ENCODE measurements at places on chromosomes 12 and 14.
A peak's percentile ranks its signal among the peaks of the same experiment; 100 is the strongest.

DNA sequence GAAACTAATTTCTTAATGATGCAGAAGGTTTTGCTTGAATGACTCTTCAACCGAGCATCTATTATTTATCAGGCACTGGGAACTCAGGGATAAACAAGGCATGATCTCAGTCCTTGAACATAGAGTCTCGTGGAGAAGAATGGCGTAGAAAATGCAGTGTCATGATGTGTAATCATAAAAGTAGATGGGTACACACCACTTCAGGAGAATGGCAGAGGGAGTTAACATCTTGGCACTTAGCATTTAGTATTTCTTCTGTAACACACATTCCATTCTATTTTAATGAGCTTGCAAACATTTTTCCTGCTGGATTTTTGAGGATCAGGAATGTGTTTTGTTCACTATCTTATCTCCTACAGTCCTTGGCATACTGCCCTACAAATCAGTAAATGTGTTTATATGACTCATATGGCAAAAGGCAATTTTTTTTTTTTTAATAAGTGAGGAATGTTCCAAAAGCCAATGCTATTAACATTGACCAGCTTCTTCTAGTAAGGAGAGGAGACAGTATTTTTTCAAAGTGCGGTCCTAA is 3.8 kb downstream of the TXNRD1 start:
- no peak for DNase-seq

DNA sequence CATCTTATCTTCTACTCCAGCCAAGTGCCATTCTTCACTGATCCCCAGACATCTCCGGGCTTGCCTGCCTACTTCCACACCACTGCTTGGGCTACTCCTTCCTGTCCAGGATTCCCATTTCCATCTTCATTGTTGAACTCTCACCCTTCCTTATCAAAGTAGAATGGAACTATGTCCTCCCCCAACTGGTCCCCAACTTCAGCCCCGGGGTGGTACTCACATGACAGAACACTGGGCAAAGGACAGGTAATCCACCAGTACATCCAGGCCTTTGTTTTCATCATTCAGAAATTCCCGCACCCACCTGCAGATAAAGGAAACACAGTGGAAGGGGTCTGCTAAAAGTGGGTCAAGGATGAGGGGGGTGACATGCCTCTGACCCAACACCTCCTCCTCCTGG is 38.4 kb downstream of the PRPF40B start:
- no peak for DNase-seq

GRCh38 chr12:26017484-26018211 is 59.2 kb downstream of the RASSF8 start:
- DNase-seq: no peak

- no peak for DNase-seq
Measured at GRCh38 chr14:92383805-92384204, 60.8 kb downstream of the SLC24A4 start.

GRCh38 chr14:80336608-80337106 is 125.4 kb upstream of the DIO2 start:
- no peak for DNase-seq

DNA sequence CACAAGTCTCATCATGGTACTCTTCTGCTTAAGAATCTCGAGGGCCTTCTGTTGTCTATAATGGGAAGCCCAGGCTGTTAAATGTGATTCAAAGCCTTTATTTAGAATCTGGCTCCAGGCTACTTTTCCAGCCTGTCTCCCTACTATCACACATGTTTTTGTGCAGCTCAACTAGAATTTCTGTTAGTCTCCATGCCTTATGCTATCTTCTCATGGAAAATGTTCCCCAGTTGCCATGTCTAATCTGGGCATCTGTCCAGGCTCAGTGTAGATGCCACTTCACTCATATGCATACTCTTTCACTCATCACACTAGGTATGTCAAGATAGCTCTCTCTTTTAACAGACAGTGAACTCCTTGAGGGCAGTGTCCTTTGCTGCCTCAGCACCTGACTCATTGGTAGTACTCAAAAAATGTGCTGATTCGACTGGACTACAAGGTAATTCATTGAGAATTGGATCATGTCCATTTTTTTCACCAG is 145.3 kb downstream of the TTLL5 start:
- no peak for DNase-seq

DNA sequence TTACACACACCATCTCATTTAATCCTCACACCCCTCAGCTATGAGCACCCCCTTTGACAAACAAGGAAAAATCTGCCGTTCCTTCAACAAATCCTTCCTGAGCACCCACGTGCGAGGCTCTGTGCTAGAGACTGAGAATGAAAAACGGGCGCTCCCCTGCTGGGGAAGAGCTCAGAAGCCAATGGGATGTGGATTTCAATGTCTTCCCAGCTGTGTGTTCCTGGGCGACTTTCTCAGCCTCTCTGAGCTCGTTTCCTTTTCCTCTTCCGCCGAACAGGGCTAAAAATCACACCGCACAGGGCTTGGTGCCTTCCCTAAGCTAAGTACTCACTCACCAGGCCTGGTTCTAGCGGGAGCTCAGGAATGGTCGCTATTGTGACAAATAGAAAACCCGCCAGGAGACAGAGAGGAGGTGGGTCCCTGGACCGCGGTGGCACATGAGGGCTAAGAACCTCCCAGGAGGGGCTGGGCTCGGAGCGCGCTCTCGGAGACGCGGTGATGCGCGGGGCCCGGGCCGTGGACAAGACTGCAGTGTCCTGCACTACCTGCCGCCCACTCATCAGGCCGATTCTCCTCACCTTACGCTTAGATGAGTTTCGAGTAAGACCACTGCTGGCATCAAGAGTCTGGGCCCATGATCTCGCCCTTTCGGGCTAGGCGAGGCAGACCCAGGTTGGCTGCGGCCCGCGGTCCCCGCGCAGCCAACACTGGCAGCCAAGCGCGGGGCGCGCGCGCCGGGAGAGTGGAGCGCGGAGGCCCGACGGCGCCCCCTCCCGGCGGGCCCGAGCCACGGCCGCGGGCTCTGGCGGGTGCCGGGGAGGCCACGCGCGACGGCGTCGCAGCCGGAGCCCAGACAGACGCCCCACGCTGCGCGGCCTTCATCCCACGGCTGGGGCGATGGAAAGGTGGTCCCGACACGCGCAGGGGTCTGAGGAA is 17.0 kb downstream of the ZDHHC22 start:
- DNase-seq: peak; percentile 46

GRCh38 chr14:105087308-105087962 is 22.2 kb upstream of the GPR132 start:
- no peak for DNase-seq

GRCh38 chr14:74504412-74504811 is 10.8 kb downstream of the ISCA2 start:
- DNase-seq: no peak

DNA sequence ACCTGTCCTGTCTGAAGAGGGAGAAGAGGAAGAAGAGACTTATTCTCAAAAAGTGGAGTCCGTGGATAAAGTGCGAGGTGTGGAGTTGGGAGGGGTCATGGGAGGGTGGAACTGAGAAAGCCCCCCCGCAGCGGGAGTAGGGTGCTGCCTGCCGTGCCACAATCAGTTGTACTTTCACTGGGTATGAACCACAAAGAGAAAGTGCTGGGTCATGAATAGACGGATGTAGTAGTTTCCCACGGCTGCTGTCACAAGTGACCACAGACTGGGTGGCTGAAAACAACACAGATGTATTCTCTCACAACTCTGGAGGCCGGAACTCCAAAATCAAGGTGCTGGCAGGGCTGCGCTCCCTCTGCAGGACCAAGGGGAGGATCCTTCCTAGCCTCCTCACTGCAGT is 5.5 kb downstream of the DNAH10 start:
- no peak for DNase-seq

GRCh38 chr12:54424224-54424623 is 5.2 kb upstream of the ITGA5 start:
- no peak for DNase-seq

DNA sequence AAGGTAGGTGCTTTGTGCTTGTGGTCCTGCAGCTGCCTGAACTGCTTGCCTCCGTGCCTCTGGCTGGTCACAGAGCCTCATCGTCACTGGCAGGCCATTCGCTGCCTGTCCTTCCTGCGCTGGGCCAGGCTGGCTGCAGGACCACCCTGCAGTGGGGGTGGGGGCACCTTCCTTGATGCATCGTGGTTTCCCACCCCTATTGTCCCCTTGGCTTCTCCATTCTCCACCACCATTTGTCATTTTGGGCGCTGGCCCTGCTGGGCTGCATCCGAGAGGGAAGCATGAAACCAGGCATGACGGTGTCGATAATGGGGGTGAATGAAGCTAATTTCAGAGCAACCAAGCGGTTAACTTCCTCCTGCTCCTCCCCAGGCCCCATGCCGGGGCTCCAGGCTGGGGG is 127.7 kb downstream of the NRXN3 start:
- DNase-seq: no peak

DNA sequence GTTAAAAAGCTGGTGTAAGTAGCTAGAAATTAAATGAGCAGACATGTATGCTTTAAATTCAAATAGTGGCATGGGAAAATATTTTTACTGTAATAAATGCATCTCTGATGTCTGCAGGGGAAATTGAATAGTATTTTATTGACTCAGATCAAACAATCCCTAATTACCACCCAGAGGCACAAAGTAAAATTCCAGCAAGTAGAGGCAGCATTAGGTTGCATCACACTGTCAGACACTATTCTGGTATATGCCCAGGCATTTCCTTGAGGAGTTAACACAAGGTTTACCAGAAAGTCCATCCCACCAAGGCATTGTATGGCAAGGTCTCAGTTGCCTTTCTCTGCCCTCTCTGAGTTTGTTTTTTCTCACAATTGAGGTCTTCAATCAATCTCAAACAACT is 201.6 kb upstream of the KITLG start:
- DNase-seq: no peak

GRCh38 chr14:52077256-52077979 is 8.6 kb upstream of the NID2 start:
- DNase-seq: no peak

- no peak for DNase-seq
Measured at GRCh38 chr12:115623764-115624334, 653.6 kb downstream of the MED13L start.

DNA sequence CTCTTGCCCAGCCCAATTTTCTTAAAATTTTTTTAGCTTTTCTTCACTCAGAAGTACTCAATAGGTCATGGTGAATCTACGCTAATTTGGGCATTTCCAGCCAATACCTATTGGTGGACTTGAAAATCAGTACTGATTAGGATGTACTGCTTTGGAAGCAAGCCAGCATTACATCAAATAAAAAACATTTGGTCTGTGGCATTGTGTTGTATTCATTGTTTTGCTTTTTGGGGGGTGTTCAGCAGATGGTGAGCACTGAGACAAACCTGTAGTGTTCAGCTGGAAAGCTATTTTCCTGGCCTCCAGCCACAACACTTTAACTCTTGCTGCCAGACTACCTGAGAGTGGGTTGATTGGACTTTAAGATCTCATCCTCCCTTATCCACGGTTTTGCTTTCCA is 4.0 kb downstream of the MAPKAPK5 start:
- no peak for DNase-seq

- no peak for DNase-seq
Measured at GRCh38 chr14:89394972-89395371, 22.1 kb downstream of the FOXN3 start.

DNA sequence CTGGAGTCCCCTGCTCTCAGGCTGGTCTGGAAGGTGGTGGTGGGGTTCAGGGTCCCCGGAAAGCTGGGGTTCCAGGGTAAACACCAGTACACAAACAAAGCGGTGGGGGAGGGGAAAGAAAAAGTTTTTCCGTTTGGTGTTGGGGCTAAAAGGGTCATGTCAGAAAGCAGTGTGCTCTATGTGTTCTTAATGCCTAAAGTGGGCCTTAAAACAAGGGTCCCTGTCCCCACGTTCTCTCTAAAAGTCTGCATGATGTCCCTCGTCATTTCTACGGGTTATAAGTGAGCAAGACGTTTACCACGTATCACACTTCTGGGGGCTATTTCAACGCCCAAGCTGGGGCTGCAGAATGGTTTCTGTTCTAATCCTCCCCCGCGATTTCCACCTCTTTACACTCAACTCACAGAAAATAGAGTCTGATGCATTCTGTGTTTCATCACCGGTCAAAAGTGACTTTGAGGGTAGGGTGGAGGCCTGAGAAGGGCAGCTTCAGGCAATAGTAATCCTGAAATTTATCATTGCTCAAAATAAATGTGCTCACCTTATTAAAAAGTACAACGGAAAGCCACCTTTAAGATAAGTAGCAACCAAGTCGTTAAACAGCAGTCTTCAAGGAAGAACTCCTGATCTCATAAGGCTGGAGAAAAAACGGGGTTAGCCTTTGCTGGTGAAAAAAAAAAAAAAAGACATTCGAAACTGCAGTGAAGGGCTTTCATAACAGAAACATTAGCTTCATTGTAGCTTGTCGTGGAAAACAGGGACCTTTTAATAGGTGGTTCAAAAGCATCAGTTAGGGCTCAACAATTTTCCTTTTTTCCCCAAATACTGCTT is 63.9 kb upstream of the PTGR2 start:
- DNase-seq: no peak

DNA sequence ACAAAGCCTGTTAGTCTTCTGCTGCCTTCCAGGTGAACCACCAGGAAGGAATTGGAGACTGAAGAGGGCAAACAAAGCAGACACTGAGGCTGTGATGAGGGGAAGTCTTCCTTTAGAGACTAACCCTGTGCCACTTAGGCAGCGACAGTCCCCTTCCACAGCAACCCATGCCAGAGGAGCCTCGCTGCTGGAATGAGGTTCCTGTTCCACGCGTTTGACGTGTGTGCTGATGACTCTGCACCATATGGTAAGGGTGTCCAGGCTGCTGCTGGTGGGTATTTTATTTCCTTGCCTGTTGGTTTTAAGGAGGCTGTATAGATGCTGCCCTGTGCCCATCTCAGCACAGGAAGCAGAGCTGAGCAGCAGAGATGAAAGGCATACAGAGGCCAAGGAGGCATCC is 361.9 kb upstream of the FKBP4 start:
- no peak for DNase-seq
